Kidney glomerular epithelial cell (primary cell): ENCODE measurements at places on chromosomes 6 and 20.

- DNase-seq = peak; percentile 88
These were observed 98.1 kb downstream of the HIVEP2 start for GRCh38 chr6:142846883-142847287.

DNA sequence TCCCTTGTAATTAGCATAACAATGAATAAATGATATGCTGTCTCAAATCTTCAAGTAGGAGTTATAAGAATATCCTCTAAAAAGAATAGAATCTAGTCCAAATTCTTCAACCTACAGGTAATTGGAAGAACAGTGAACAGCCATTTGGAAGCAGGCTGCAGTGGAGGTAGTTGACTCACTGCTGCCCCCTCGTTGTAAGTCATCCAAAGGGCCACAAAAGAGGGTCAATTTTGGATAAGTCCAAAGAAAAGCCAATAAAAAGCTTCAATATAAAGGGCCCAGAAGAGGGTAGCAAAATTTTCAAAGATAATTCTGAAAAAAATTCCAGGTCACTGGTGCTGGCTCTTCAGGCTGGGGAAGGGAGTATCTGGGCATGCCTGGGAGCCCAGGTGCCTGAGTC lies 60.8 kb upstream of the SSTR4 start:
- peak; percentile 13 for DNase-seq

- DNase-seq = no peak
These were observed 146.7 kb downstream of the GJA10 start for GRCh38 chr6:90040931-90041330.

DNA sequence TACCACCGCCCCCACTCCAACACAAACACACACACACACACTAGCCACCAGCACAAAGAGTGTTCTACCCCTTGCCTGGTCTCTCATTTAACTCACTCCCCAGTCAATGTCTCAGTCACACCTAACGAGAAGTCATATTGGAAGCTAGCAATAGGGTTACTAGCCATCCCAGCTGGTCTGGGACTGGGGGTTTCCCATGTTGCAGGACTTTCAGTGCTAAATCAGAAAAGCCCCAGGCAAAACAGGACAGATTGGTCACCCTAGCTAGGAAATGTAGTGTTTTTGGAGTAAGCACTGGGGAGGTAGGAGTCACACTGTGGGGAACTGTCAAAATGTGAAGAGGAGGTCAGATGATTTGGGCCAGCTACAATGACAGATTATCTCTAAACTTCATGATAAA lies 158.1 kb downstream of the UNC5CL start:
- DNase-seq = no peak

DNA sequence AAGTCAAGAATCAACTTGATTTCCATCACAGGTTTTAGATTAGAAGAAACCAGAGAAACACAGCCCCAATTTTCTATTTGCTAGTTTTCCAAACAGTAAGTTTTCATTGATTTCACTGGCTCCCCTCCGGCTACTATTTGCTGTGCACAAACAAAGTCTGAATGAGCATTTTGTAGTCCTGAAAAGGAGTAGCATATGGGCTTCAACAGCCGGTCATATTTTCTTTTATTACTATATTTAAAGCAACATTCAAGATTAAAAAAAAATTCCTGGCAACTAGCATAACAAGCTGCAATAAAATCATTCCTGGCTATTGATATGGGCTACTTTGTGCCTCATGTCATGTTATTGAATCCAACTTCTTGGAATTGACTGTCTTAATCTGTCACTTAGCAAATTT lies 48.3 kb downstream of the CARMIL1 start:
- DNase-seq = no peak

DNA sequence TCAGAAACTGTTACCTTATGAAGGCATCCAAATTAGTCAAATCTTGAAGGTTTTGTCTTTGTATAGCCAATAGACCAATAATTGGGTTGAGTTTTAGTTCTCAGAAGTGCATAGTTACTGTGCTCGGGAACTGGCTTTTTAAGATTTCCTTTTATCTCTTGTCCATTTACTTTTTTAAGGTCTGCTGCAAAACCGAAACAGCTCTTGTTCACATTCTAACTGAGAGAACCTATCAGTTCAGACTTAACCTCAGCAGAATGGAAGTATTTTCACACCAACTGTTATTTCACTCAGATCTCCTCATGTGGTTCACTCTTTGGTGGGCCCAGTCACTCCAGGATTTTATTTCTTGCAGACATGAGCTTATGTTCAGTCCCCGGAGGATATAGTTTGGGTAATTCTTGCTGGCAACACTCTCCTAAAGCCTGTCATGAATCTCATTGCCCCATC lies 55.5 kb downstream of the TPBG start:
- DNase-seq = no peak

GRCh38 chr6:16681260-16681873 lies 79.9 kb downstream of the ATXN1 start:
- DNase-seq = peak; percentile 96

DNA sequence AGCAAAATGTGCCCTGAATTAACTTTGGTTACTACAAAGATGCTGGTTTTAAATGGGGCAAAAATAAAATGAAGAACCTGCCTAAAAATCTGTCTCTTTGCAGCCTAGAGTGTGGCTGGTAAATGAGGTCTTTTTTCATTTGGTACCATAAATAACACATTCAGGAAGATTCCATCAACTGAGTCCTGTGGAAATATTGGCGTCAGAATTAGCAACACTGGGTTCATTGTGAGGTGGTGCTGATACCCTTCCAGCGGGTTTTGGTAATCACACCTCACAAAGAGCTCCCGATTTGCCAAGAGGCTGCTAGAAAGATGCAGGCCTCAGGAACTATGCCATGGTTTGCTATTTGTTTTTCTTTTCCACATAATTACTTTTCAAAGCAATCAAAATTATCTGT lies 55.3 kb downstream of the FAM50B start:
- DNase-seq = no peak

GRCh38 chr20:55216525-55217242 lies 741.3 kb downstream of the DOK5 start:
- DNase-seq = no peak

GRCh38 chr20:45920462-45921336 lies 8.7 kb upstream of the PLTP start:
- DNase-seq = no peak

DNA sequence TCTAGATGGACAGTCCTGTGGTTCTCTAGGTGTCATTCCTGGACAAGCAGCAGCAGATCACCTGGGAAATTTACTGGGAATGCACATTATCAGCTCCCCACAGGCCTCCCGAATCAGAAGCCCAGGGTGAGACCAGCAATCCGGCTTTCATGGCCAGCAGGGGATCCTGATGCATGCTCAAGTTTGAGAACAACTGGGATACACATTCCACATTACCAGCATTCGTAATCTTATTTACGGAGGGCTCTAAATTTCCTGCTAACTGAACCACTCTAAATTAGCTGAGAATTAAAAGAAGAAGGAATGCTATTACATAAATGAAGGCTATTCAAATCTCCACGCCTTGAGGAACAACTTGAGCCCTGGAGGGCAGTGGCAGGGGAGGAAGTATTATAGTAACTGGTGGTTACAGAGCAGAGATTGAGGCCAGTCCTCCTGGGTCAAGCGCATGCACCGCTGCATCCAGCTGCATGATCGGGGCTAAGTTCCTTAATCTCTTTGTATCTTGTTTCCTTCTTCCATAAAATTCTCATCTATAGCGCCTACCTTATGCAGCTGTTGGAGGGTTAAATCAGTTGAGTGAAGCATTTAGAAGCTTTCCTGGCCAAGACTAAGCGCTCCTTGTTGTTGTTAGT lies 403.7 kb downstream of the CDH26 start:
- no peak for DNase-seq

GRCh38 chr20:38272398-38272797 lies 11.9 kb upstream of the KIAA1755 start:
- no peak for DNase-seq

- peak; percentile 96 for DNase-seq
These were observed 14.2 kb downstream of the TRAF3IP2 start for GRCh38 chr6:111591370-111591900.

DNA sequence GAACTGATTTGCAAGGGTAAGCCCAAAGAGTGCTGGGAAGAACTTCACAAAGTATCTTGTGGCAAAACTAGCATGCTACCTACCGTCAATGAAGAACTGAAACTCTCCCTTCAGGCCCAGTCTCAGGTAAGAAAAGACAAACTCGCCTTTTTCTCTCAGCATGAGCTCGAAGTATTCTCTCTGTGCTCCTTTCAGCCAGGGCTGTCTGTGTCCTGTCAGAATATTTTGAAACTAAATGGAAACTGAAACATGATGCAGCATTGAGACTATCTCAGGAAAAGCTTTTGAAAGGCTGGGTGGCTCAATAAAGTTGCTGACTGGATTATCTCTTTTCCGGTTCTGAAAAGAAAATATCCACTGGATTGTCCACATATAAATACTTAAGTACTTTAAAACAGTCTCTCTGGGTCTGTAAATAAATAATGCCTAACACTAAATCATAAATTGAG lies 696 bp downstream of the CALHM5 start:
- no peak for DNase-seq

- no peak for DNase-seq
These were observed 226.1 kb downstream of the BCAS1 start for GRCh38 chr20:53844259-53844658.

DNA sequence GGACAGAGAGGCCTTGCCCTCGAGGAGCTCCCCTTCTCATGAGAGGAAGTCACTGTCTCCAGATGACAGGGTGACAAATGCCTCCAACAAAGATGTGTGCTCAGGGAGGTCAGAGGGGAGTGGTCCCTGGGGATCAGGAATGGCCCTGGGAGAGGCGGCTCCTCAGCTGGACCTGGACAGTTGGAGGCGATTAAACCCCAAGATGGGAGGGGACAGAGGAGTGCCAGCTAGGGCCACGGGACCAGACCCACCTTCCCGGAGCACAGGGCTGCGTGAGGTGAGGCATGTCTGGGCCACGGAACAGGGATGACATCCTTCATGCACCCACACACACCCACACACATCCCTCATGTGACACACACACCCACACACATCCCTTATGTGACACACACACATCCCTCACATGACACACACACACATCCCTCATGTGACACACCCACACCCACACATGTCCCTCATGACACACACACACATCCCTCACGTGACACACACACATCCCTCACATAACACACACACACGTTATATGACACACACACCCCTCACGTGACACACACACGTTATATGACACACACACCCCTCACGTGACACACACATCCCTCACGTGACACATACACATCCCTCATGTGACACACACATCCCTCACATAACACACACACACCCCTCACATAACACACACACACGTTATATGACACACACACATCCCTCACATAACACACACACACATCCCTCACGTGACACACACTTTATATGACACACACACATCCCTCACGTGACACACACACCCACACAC lies 57.4 kb upstream of the SLCO4A1 start:
- DNase-seq = no peak

- DNase-seq = no peak
These were observed 415.1 kb downstream of the PLCB1 start for GRCh38 chr20:8547035-8547650.

GRCh38 chr6:17729223-17730077 lies 22.7 kb upstream of the NUP153 start:
- no peak for DNase-seq

DNA sequence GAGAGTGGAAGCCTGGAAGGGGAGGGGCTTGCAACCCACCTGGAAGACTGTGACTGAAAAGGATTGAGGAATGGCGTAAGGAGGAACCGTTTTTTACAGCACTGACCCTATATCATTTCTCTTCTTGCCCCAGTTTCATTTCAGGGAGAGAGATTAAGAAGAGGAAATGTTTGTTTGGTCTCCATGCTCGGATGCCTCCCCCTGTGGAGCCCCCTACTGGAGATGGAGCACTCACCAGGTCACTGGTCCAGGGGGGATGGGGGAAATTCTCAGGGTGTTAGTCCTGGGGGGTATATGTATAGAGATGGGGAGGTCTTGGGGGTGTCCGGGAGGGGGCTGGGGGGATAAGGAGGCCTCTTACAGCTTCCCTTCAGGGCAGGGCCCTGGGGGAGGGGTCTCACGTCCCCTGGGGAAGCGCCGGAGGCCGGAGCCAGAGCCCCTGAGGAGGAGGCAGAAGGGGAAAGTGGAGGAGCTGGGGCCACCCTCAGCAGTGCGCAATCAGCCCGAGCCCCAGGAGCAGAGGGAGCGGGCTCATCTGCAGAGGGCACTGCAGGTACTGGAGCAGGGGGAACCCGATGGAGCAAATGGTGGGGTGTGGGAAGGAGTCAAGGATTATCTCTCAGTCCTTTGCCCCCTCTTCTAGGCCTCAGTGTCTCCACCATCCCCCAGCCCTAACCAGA lies 3.2 kb downstream of the CUTA start:
- DNase-seq = no peak

GRCh38 chr6:100057941-100058340 lies 63.9 kb upstream of the MCHR2 start:
- no peak for DNase-seq

DNA sequence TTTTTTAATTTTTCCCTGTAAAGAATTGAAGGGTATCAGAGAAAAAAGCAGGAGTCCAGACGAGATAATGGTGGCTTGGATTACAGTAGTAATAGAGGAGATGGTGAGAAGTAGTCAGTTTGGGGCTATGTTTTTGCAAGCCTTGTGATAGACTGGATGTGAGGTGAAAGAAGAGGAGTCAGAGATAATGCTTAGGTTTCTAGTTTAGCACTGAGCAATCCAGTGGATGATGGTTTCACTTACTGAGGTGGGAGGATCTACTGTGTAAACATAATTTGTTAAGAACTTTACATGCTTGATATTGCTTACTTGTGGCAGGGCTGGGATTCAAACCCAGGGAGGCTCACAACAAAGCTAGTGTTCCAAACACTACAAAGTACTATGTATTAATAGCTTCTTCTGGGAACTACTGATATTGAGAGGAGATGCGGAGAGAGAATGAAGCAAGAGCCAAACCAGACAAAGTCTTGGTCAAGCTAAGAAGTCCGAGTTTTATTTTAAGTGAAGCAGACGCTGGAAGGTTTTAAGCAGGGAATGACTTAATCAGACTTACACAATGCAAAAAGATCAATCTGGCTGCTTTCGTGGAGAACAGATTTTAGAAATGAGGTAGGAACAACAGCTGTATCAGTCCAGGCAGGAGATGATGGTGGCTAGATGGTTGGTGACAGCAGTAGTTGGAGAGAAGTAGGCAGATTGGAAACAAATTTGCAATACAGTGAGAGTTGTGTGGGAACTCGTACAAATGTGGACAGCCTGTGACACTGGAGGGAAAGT lies 58.0 kb downstream of the ZFAND3 start:
- peak; percentile 16 for DNase-seq

- DNase-seq = no peak
These were observed 185.8 kb upstream of the PRDM1 start for GRCh38 chr6:105900125-105900937.

GRCh38 chr20:16063881-16064280 lies 509.4 kb downstream of the KIF16B start:
- no peak for DNase-seq

DNA sequence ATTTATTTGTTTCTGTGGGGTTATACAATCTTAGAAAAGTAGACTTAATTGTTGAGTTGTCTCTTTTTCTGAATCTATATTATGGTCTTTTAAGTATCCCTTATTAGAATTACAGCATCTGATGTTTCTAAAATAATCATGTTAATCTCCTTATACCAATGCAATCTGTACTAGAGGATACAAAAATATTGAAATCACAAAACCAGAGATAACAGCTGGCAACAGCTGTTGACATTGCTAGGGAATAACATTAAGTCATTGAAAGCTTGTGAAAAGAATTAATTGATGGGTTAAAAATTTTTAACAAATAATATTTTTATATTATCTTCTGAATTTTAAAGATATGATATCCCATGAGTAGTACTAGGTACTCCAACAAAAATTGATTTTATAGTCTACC lies 162.6 kb downstream of the COL19A1 start:
- DNase-seq = no peak
